Stimulated activated CD8-positive, alpha-beta memory T cell treated with anti-CD3 and anti-CD28 coated beads, Interleukin-4, amount 100 ng/mL, for 48 hours (primary cell): ENCODE measurements at places on chromosomes 13 and 19.

GRCh38 chr19:13937479-13938300 is 527 bp downstream of the PODNL1 start:
- no peak for DNase-seq

- DNase-seq: no peak
Measured at GRCh38 chr13:43258771-43259170, 235.4 kb downstream of the DNAJC15 start.

DNA sequence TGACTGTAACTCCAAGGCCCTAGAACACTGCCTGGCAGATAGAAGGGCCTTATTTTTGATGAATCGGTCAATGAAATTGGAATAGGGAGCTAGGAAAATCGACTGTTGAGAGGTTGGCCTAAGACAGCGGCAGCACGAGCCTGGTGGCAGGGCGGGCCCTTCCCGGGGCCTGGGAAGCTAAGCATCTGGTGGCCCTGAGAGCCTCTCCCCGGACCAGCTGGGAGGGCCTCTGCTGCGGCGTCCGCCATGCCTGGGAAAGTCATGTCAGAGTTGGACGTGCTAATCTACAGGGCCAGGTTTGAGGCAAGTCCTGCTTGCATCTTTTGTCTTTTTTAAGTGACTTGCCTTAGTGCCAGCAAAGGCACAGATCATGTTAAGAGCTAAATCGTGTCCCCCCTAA is 11.2 kb upstream of the GPR12 start:
- DNase-seq: no peak

DNA sequence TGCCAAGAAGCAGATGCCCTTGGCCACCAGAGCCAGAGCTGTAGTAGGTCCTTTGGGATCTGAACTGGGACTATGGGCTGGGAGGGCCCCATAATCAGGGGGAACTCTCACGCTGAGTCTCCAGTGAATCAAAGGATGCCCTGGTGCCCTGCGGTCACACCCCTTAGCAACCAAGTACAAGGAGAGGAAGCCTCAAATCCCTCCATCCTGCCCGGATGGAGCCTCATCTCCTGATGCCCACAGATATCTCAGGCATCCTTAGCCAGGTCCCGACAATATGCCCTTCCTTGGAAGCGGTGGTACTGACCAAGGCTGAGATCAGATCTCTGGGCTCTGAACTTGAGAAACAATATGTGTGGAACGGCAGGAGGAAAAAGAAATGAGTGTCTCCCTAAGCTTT is 1.7 kb downstream of the PLEKHA4 start:
- no peak for DNase-seq

DNA sequence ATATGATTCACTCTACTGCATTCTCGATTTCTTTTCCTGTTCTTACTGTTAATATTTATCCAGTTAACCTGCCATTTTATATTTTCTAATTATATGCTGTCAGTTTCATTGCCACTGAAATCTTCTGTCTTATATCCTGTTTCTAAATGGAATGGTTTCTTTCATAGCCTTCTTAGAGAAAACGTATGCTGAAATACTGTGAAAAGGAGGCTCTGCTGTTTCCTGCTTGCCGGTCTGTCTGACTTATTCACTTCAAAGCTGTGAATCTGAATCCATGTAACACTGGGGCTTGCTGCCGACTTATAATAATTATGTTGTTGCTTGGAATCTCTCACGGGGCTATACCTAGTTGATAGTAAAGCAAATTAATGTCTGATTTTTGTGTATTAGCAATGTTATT is 80.0 kb downstream of the GPR12 start:
- DNase-seq: no peak

DNA sequence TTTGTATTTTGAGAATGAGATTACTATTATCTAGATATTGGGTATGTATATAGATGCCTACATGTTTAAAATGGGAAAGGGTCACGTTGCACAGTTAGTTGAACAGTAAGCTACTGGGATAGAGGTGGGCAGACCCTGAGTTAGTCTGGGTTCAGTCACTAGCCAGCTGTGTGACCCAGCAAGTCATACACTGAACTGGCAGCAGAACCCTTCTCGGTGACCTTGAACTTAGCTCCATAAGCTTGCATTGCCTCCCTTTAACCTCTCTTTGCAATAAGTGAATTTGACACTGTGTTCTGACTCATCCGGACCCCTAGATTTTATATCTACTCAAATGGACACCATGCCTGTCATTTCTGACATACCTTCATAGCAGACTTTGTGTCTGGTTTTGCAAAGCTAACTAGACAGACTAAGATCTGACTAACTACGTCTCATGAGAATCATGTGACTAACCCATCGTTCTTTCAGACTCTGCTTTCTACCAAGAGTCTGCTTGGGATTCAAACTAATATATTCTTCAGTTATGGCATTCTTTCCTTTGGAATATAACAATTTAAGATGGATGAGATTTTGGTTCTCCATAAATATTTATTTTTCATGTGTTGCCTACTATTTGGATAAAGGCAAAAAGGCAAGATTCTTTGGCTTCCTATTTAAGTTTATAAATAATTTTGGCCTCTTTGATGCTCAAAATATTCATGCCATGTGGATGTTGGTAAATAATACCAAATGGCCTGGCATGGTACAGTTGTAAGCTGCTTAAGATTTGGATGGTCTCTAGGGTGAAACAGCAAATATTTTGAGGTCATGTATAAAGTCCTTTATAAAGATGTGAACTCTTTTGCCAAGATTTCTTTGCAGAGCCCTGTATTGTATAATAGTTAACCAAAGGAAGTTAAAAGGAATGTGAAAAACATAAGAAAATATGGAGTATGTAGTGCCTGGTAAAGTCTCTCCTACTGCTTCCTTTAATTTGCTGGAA is 159.3 kb downstream of the ITGBL1 start:
- no peak for DNase-seq

DNA sequence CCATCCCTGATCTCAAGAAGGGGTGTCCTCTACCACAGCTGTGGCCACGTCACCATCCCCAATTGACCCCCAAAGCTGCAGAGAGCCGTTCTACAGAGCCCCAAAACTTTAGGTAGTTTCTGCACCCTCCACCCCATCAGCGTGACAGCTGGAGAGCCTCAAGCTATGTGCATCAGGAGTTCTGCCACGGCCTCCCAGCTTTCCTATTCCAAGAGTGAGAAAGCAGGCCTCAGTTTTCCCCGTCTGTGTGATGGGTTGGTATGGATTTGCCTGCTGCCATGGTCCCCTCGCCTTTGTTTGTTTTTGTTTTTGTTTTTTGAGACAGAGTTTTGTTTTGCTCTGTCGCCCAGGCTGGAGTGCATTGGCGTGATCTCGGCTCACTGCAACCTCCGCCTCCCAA is 1.5 kb downstream of the BCL3 start:
- DNase-seq: no peak

- no peak for DNase-seq
Measured at GRCh38 chr13:110518571-110518970, 43.0 kb downstream of the RAB20 start.

GRCh38 chr13:42997381-42997780 is 5.3 kb upstream of the EPSTI1 start:
- DNase-seq: no peak

DNA sequence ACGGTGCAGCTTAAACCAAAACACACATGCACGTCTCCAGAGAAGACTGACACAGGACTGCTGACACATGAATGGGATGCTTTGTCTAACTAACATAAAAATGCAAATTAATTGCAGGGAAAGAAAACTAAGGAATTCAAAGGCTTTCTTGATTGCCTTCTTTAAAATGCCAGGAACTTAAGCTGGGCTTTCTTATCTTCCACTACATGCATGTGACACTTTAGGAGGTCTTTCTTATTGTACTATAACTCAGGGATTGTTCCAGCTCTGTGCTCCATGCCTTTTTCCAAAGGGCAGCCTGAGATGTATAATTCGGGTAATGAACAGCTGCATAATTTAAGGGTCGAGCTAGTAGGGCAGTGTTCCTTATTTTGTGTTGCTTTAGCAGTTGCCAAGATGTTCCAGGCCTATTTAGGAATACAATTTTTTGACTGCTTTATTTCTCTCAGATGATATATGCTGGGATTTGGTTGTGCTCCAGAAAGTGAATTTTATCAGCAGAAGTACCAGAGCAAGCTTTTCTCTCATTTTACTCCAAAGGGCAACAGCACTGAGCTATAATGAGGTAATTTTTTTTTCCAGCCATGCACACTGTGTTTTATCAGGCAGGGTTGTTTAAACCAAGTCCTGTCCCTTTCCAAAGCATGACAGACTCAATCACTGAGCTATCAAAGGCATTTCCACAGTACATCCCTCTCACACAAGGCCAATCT is 885.2 kb downstream of the PCDH9 start:
- DNase-seq: no peak

DNA sequence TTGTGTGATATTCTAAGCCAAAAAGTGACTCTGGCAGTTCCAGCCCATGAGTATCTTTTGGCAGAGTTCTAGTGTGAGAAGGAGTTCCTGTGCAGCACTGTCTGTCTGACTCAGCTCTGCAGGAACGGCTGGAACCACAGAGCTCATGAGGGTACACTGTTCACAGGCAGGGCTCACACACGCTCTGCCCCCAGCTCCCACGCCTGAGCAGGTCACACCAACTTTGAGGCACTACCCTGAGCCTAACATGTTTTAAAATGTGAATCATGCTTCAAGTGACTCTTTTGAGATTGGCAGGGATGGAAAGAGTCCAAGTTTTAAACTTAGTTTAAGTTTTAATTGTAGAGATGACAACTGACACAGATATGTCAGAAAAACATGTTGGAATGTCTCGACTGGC is 1203.3 kb downstream of the UQCRFS1 start:
- no peak for DNase-seq

GRCh38 chr13:61415749-61416148 is at the start of gene PCDH20:
Gene PCDH20, minus strand, starts transcription at chr13:61415849. Its CDS starts 691 bp downstream, at chr13:61415158.
- DNase-seq: no peak

DNA sequence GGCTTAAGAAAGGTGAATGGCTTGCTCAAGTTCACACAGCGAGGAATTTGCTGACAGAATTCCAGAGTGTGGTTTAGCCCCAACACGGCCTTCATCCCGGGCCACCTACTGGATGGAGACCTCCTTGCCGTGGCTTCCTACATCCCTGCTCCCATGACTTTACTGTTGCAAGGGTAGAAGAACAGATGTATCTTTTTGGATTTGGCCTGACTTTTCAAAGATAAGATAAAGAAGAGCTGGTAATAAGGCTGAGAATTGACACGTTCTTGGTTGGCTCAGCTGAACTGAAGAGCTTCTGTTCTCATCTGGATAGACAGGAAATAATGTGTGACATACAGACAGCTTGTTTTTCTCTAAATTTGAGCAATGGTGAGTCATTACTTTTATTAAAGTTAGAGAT is 113.1 kb downstream of the KLF5 start:
- no peak for DNase-seq

DNA sequence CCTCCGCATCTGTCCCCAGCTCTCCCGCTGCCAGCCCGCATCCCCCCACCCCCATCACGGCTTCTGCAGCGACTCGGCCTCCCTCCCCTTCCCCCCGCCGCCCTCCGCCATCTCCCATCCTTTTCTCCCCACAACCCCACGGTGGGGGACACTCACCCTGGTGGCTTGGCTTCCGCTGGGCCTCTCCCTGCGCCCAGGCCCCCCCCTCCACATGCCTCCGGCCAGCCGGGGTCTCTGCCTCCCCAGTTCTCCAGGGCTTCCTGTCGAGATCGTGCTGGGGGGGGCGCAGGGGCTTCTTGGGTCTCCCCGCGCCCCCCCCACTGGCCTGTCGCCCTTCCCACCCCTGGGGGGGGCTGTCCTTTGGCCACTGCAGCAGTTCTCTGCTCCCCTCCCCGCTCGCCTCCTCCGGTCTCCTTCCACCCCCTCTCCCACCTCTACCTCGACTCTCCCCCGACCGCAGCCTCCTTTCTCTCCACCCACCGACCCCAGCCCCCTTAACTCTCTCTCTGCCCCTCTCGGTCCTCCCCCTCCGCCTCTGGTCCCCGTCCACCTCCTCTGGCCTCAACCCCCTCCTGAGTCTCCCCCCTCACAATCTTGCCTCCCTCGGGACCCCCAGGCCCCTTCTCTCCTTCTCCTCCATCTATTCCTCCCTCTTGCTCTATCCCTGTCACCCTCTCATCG is 17.1 kb downstream of the LRRC4B start:
- DNase-seq: no peak

DNA sequence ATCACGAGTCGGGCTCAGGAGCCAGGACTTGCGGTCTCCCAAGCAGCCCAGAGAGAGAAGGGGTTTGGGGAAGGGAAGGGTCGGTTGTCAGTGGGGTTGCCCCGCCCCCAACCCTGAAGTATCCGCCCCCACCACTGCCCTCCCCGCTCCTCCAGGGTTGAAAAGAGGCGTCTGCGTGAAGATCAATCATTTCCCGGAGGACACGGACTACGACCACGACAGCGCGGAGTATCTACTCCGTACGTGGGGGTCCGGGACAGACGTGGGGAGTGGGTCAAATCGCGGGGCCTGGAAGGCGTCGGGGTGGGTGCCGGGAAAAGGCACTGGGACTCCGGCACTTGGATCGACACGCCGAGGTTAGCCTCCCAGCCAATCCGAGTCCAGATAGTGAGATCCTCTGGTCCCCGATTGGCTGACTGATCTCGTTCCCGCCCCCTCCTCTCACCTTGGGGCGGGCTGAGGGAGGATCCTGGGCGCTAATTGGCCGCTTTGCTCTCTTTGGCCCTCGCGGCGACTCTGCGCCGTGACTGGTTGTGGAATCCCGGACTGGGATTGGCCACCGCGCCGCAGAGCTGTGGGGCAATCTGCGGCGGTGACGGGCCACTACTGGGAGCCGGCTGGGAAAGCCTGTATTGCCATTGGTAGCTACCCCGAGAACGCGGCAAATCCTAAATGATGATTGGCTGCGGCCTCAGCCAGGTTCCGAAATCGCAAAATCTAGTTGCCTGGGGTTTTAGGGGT is 13.3 kb upstream of the CACNG6 start:
- peak; percentile 62 for DNase-seq

GRCh38 chr19:9620842-9621155 is 233 bp downstream of the ZNF561 start:
- no peak for DNase-seq

DNA sequence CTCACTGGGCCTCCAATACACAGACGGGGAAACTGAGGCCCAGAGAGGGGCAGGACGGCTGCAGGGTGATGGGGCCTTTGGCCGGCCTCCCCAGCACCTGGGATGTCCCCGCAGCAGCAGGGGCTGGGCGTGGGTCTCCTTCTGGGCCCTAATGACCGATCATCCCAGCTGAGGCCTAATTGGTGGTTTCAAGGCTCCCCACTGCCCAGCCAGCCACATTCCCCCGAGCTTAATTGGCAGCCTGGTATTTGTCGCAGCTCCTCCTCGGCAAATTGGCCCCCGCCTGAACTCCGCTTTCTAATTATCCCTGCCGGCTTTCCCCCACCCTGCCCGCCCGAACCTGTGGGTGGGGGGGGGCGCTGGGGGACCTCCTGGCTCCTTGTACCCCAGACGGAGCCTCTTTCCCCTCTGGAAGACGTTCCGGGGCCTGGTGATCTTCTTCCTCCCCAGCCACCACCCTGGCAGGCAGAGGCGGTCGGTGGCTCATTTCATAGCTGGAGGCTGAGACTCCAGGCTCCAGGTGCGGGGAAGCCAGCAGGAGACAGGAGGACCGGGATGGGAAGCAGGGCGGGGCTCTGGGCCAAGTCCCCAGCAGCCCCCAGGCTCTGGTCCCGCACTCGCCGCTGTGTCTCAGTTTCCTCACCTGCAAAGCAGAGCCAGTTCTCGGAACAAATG is 27.2 kb upstream of the WDR18 start:
- DNase-seq: no peak
